Stimulated activated CD4-positive, alpha-beta T cell treated with anti-CD3 and anti-CD28 coated beads, TNF-alpha, amount 100 ng/mL, for 24 hours (primary cell): ENCODE measurements at places on chromosomes 6 and 20.

GRCh38 chr6:111750153-111750552, 123.1 kb downstream of the FYN start:
- DNase-seq: no peak

DNA sequence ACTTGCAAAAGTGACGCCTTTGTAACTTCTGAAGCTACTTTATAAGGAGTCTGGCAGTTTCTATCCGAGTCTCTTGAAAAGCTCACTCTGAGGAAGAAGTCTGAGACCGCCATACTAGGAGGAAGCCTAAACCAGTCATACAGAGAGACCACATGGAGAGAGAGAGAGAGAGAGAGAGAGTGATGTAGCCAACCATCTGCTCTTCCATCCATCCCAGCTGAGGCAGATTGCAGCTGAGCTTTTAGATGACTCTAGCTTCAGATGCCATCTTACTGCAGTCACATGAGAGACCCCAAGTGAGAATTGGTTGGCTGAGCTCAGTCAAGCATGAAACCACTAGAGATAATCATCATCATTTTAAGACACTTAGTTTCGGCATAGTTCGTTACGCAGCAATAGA, 15.0 kb upstream of the DTNBP1 start:
- DNase-seq: no peak

- DNase-seq: no peak
Observed at GRCh38 chr6:37871616-37872372, 52.3 kb downstream of the ZFAND3 start.

- DNase-seq: no peak
Observed at GRCh38 chr6:88349511-88349910, 183.4 kb upstream of the CNR1 start.

GRCh38 chr6:157537556-157537955, 156.6 kb downstream of the ZDHHC14 start:
- no peak for DNase-seq

DNA sequence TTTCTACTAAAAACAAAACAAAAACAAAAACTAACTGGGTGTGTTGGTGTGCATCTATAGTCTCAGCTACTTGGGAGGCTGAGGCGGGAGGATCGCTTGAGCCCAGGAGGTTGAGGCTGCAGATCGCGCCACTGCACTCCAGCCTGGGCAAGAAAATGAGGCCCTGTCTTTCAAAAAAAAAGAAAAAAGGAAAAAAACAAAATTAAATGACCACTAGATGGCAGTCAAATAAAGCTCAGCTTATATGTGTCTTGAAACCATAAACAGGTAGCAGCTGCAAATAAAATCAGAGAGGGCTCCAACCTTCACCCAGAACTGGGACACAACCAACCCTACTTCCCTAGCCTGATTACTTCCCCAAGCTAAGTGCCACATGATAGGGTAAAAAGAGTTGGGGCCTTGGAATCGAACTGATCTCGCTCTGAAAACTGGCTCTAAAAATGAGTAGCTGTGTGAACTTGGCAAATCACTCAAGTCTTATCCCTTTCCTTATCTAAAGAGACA, 67.1 kb upstream of the ADGRF4 start:
- DNase-seq: no peak

DNA sequence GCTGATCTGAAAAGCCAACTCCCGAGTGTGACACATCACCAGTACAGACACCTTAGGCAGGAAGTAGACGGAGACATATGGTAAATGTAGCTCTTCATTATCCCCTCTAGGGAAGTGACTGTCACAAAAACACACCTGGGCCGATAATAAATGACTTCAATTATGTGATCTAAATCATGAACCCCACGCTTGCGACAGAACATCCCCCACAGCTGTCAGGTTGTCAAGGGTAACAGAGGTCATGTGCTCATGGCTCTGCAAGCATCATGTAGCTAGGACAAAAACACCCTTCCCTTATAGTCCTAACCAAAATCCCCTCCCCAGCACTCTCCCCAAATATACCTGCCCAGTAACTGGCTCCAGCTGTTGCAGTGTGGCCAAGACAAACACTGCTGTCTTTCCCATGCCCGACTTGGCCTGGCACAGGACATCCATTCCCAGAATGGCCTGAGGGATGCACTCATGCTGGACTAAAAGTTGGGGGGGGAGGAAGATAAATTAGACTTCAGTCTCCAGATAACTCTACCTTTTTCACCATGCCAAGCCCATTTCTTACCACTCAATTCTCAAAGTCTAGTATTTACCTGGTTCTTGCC, 2.9 kb downstream of the DDX39B start:
- DNase-seq: no peak

DNA sequence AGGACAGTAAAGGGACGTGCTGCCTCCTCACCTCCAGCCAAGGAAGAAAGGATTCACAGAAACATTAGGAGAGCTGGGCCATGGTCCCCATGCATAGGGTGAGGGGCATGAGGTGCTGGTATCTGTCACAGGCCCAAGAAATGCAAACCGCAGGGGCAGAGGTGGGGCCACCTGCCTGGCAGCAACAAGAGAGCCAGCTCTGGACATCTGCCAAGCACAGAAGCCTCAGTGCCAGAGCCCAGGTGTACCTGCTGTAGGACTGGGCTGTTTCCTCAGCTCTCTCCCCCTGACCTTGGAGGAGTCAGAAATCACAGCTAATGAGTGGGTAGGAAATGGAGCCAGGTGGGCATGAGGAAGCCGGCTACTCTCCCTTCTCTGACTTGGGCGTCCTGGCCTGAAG, 45.3 kb downstream of the SLC2A12 start:
- DNase-seq: no peak

DNA sequence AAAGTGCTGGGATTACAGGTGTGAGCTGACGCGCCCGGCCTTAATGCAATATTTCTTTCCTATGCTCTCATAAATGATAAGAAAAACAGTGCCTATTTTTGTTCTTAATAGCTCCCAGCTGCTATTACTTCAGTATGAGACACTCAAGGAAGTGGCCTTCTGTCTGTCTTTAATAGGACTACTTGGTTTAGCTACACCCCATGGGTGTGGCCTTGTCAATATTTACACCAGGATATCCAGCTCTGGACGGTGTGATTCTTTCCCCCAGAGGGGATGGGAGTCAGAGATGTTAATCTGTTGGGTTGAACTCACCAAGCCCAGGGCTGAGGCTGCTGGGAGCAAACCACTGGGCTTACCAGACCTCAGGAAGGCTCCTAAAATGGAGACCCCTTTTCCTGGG, 134.2 kb downstream of the CEP57L1 start:
- no peak for DNase-seq

DNA sequence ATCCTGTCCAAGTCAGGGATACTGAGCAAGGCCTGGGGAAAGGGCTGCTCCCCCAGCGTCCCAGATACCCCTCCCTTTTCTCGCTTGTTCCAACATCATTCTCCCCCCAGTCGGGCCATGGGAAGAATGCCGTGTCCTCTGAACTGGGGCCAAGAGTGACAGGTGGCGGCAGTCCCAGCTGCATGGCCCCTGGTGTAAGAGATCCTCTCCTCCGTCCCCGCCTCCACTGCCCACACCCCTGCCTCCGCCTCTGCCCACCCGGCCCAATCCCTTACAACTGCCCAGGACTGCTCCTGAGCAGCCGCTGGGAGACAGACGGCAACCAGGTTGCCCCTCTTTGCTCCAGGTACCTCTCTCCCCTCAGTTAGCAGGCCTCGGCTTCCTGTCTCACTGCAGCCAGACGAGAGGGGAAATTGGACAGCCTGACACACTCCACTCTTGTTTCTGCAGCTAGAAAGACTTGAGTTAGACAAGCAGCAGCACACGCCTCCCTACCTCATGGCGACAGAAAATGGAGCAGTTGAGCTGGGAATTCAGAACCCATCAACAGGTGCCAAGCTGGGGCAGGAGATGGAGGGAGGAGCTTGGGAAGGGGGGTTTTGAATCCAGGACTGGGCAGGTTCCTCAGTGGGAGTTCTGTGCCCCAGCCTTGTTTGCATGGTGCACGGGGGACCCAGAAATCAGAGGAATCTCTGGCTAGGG, at the start of gene MYLK2:
Gene MYLK2, plus strand, starts transcription at position 274 of the 702 bp plus-strand sequence. Its CDS starts 225 bp downstream, at position 499.
- DNase-seq: no peak

- DNase-seq: no peak
Observed at GRCh38 chr20:63345328-63346100, 15.6 kb downstream of the CHRNA4 start.

DNA sequence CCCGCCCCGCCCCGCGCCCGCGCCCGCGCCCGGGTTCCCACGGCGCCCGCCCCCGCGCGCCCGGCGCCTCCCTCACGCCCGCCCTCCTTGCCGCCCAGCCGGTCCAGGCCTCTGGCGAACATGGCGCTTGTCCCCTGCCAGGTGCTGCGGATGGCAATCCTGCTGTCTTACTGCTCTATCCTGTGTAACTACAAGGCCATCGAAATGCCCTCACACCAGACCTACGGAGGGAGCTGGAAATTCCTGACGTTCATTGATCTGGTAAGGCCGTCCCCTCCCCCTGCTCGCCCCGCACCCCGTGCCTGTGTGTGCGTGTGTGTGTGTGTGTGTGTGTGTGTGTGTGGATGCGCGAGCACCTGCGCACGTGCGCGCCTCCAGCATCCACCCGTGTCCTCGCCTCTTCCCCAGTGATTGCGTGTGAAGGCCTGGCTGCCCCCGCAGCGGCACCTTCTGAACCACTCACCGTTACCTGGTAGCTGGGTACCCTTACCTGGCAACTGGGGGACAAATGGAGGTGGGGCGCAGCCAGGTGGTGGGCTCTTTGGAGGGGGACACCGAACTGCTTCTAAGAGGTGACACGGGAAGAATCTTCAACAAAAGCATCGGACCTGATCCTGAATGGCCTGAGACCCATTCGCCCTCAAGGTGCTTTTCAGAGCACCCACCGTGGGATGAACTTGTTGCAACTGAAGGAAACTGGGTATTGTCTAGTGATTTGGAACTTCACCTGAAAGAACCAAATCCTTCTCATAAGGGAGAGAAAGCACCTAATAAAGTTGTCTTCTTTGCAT, at the start of gene AIG1:
Gene AIG1, plus strand, starts transcription at position 84 of the 791 bp plus-strand sequence. Its CDS starts 37 bp downstream, at position 121.
- DNase-seq: peak; percentile 58

GRCh38 chr20:17966432-17967310, 1.9 kb downstream of the SNX5 start:
- DNase-seq: no peak

- DNase-seq: no peak
Observed at GRCh38 chr6:7142918-7143475, 35.2 kb downstream of the RREB1 start.

DNA sequence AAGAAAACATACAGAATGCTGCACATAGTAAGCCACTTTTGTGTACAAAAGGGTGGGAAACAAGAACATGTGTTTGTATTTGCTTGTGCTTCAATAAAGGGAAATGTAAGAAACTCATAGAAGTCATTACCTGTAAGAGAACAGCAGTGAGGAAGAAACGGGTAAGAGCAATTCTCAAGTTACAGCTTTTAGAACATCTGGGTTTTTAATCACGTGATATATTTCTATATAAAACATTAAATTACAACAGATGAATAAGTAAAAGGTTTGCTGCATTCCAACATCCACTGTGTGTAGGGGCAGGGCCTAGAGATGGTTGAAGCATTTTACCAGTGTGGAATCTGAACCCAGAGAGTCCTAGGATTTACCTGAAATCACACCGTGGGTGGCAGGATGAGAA, 36.6 kb upstream of the FAM50B start:
- no peak for DNase-seq

- no peak for DNase-seq
Observed at GRCh38 chr6:30895343-30895742, 11.0 kb downstream of the DDR1 start.

GRCh38 chr6:54864272-54864671, 17.7 kb downstream of the FAM83B start:
- no peak for DNase-seq

DNA sequence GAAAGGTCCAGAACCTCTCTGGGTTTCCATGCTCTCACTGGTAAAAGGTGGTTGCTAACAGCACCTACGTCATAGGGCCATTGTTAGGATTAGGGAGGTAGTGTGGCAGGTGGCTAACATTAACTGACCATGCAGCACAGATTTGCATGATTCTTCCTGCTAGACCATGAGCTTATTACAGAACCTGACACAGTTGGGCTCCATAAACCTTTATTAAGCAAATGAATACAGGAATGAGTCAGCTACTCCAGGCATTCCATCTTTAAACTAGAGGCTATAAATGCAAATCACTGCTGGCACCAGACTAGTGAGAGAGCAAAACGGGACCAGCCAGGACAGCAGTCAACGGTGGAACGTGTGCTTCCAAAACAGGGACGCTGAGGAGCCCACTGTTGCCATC, 440.1 kb downstream of the PTPRT start:
- no peak for DNase-seq

- no peak for DNase-seq
Observed at GRCh38 chr20:10611357-10611756, 62.4 kb downstream of the JAG1 start.

- no peak for DNase-seq
Observed at GRCh38 chr6:137938770-137939379, 71.8 kb downstream of the TNFAIP3 start.

DNA sequence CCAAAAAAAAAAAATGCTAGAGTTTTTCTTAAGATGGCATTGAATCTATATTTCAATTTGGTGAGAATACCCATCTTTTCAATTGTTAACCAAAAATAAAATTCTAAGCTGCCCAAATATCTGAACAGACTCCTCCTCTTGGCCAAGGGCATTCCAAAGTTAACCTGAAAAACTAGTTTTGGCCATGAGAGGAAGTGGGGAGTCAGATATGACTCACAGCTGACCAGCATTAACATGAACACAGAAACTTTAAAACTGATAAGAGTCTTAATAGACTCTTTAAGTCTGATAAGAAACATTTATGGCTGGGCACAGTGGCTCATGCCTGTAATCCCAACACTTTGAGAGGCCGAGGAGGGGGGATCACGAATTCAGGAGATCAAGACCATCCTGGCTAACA, 171.3 kb downstream of the FAXC start:
- DNase-seq: no peak

GRCh38 chr20:53872561-53873229, 197.7 kb downstream of the BCAS1 start:
- no peak for DNase-seq

- DNase-seq: no peak
Observed at GRCh38 chr20:41181567-41181966, 44.2 kb downstream of the PLCG1 start.

GRCh38 chr6:86535100-86535499, 402.2 kb upstream of the HTR1E start:
- no peak for DNase-seq

GRCh38 chr6:92196325-92196724, 1223.0 kb downstream of the EPHA7 start:
- no peak for DNase-seq

- no peak for DNase-seq
Observed at GRCh38 chr6:81890846-81891245, 138.4 kb upstream of the TENT5A start.

DNA sequence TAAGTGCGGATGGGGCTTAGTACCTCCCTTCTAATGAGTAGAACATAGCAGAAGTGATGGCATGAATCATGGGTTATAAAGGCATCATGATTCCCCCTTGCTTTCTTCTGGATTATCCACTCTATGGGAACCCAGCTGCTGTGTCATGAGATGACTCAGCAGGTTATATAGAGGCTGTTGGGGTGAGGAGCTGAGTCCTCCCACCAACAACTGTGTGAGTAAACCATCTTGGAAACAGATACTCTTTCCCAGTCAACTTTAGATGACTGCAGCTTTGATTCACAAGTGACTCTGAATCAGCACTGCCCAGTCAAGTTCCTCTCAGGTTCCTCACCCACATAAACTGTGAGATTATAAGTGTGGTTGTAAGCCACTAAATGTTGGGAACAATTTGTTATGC, 46.3 kb downstream of the FAM83B start:
- no peak for DNase-seq
